ENCODE measurements at places on chromosomes 5 and 9. TPM values are rescaled to one million over a fixed set of nuclear protein-coding genes. Genes with fewer than 3 reads are reported as not detected.

- peak; percentile 61 for DNase-seq
Observed at GRCh38 chr5:67234671-67235176, 38.1 kb upstream of the CD180 start.

GRCh38 chr5:173053041-173053440 is 3.1 kb upstream of the CREBRF start:
- DNase-seq = no peak

DNA sequence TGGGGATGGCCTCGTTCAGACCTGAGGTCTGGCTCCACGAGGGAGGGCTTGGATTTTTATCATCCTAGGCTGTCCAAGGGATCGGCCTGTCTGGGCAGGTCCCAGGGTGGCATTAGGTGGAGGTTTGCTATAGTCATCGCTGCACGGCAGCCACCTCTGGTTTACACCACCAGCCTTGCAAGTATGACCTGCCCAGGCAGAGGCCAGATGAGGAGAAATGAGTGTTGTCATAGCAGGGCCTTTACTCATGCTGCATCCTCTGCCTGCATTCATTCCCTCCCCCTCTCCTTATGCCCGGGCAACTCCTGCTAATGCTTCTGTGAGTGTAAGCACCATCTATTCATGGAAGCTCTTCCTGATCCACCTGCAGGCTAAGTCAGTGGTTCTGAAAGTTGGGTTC is 15.3 kb upstream of the NDST1 start:
- peak; percentile 78 for DNase-seq

- no peak for DNase-seq
Observed at GRCh38 chr5:110165366-110165765, 475.6 kb downstream of the MAN2A1 start.

Gene ECM2
- total RNA-seq = 16.3 TPM
